SJCRH30 (cell line): ENCODE measurements at places on chromosomes 4 and X. TPM values are rescaled to one million over a fixed set of nuclear protein-coding genes. Genes with fewer than 3 reads are reported as not detected.

DNA sequence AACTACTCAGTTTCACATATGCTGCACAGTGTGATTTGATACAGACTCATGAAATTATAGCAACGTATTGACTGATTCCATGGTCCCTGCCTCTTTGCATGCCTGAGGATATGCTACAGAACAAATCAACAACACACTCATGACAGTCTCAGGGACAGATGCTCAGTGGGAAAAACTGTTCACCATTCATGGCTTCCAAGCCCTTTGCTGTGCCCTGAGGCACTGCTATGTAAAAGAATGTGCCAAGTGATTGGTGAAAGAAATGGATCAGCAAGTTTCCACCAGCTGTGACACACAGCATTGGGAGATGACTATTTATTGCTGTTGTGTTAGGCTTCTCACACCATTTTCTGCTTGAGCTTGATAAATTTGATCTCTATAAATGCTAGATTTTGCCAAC lies 825.6 kb upstream of the INTU start:
- H3K4me1 ChIP-seq, result no peaks in the 10 kb centered on the region
- H3K36me3 ChIP-seq, result no peaks in the 10 kb centered on the region
- H3K4me3 ChIP-seq, result no peak overlapping the region
- H3K27ac ChIP-seq, result no peak overlapping the region
- peak; percentile 19 for DNase-seq

MAGEC2 gene
- 2.2 and 2.3 TPM in 2 replicates for total RNA-seq

GRCh38 chr4:177225605-177226004 lies 84.1 kb upstream of the NEIL3 start:
- DNase-seq, result no peak
- H3K4me1 ChIP-seq, result no peaks in the 10 kb centered on the region

- no peak overlapping the region for H3K4me3 ChIP-seq
- no peaks in the 10 kb centered on the region for H3K4me1 ChIP-seq
- DNase-seq, result no peak
- no peaks in the 10 kb centered on the region for H3K36me3 ChIP-seq
- H3K27me3 ChIP-seq, result no peaks in the 10 kb centered on the region
Measured at GRCh38 chr4:151359576-151359975, 34.2 kb upstream of the SH3D19 start.

ARL9 gene
- 0.08 and 0.13 TPM in 2 replicates for total RNA-seq

SLC9B1 gene
- total RNA-seq, result 0.22 and 0.91 TPM in 2 replicates

GAGE1 gene
- total RNA-seq, result not detected in 2 replicates

GRCh38 chr4:93327346-93327745 lies 501.2 kb upstream of the ATOH1 start:
- H3K27me3 ChIP-seq, result no peaks in the 10 kb centered on the region
- H3K4me3 ChIP-seq, result no peak overlapping the region
- no peaks in the 10 kb centered on the region for H3K36me3 ChIP-seq
- DNase-seq, result no peak

TBX22 gene
- not detected in 2 replicates for total RNA-seq

- H3K4me3 ChIP-seq, result no peak overlapping the region
- H3K36me3 ChIP-seq, result no peaks in the 10 kb centered on the region
- H3K4me1 ChIP-seq, result no peaks in the 10 kb centered on the region
- H3K27me3 ChIP-seq, result no peaks in the 10 kb centered on the region
- DNase-seq, result no peak
Measured at GRCh38 chrX:45628041-45628440, 427.4 kb upstream of the DIPK2B start.

DNA sequence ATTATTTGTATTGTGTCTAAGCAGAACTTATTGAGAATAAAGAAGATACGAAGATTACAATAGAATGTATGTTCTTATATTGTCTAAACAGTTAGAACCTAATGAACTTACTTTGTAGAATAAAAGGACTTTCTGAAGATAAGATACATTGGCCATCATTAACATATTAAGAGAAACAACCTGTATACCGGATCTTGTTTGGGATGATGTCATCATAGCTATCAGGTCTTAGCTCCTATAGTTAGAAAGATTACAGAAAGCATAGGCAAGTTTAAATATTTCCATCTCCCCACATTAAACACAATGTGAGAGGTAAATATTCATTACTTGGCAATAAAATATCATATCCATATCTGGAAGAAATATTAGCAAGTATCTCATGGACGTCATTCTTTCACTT lies 282.3 kb downstream of the PACRGL start:
- no peaks in the 10 kb centered on the region for H3K27me3 ChIP-seq
- no peak overlapping the region for H3K27ac ChIP-seq
- no peak overlapping the region for H3K4me3 ChIP-seq
- no peaks in the 10 kb centered on the region for H3K36me3 ChIP-seq
- no peak for DNase-seq

- DNase-seq, result peak; percentile 45
- H3K27me3 ChIP-seq, result no peaks in the 10 kb centered on the region
- peak overlapping the region; percentile 91 for H3K27ac ChIP-seq
- H3K36me3 ChIP-seq, result no peaks in the 10 kb centered on the region; the same call in 1 of the 2 replicates
Measured at GRCh38 chr4:112889619-112890527, 159.6 kb upstream of the ANK2 start.

DNA sequence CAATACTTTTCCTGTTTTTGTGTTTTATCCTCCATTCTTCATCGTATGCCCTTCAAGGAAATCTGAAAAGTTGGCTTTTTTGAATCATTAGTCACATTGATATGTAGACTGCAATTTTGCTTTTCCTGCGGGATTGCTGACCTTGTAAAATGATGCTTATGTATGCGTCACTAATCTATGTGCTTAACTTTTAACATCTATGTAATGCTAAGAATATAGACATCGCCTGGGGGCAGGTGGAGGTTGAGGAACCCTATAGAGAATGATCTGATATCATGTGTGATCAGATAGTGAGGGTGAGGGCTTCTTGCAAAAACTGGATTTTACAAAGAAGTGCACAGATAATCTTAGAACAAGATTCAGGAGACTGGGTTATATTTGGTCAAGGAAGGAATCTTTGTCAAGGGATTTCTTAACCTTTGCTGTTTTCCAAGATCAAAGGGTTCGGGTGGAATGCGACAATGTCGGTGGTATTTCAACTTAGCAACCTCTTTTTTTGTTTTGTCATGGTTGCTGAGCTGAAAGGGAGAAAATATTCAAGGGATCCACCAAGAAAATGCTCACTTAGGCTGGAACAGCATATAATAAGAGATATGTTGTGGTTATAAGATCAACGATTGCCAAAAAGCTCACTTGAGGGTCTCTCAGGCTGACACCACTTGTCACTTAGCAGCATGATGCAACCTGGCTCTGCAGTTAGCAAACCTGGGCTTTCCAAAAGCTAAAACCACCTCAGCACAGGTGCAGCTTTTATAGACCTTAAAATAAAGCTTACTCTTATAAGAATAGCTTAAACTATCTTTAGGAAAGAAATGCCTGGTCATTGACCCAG lies 70.6 kb upstream of the PUDP start:
- H3K27me3 ChIP-seq, result no peaks in the 10 kb centered on the region
- no peaks in the 10 kb centered on the region for H3K36me3 ChIP-seq
- peaks cover 6% of the 10 kb centered on the region; the same call in 1 of the 2 replicates for H3K4me1 ChIP-seq
- peak; percentile 20 for DNase-seq

GRCh38 chr4:159483782-159484741 lies 381.2 kb downstream of the RAPGEF2 start:
- no peak overlapping the region for H3K4me3 ChIP-seq
- H3K36me3 ChIP-seq, result no peaks in the 10 kb centered on the region
- peak; percentile 74 for DNase-seq
- peak overlapping the region; percentile 81 for H3K27ac ChIP-seq
- peaks cover 22% of the 10 kb centered on the region for H3K4me1 ChIP-seq

RNF212 gene
- total RNA-seq, result not detected in 2 replicates

DNA sequence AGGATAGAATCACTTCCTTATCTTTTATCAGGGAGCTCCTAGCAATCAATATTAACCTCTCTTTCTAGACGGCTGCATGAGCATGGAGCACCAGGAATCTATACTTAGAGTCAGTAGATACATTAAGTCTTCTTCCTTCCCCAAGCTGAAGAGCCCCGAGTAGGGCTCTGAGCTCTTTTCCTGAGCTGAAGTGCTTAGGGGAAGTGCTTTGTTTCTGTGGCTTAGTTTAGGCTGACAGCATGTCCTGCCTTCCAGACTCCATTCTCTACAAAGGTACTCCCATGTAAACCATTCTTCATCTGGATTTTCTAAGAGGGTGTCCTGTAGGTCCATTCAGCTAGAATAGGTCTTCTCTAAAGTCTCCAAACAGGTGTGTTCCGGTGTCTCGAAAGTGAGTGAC lies 127.5 kb upstream of the AFF2 start:
- no peaks in the 10 kb centered on the region for H3K27me3 ChIP-seq
- no peak overlapping the region for H3K27ac ChIP-seq
- DNase-seq, result no peak
- H3K36me3 ChIP-seq, result no peaks in the 10 kb centered on the region
- no peak overlapping the region for H3K4me3 ChIP-seq
- no peaks in the 10 kb centered on the region for H3K4me1 ChIP-seq

DNA sequence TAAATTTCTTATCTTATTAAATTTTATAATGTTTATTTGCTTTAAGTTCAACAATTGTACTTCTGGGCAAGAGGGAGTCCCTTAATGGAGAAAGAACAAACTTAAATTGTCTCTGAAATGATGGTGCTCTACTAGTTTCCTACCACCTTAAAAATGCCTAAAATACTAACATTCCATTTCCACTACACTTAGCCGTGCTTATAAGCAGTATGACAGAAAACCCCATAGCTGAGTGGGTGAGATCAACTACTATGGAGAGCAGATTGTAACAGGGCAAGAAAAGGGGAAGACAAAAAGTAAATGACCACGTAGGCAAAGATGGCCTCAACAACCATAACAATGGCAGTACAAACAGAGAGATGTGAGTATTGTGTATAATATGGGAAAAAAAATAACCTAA lies 35.0 kb downstream of the RFC1 start:
- H3K4me1 ChIP-seq, result no peaks in the 10 kb centered on the region
- H3K4me3 ChIP-seq, result no peak overlapping the region
- H3K27me3 ChIP-seq, result no peaks in the 10 kb centered on the region
- H3K36me3 ChIP-seq, result peaks cover 17% of the 10 kb centered on the region

GRCh38 chr4:148200960-148201359 lies 241.3 kb downstream of the NR3C2 start:
- H3K4me3 ChIP-seq, result no peak overlapping the region
- H3K36me3 ChIP-seq, result no peaks in the 10 kb centered on the region
- no peaks in the 10 kb centered on the region for H3K27me3 ChIP-seq
- H3K4me1 ChIP-seq, result peaks cover 7% of the 10 kb centered on the region

MAP9 gene
- total RNA-seq, result 4.1 and 5.0 TPM in 2 replicates
